ENCODE measurements at places on chromosomes 12 and 14. TPM values are rescaled to one million over a fixed set of nuclear protein-coding genes. Genes with fewer than 3 reads are reported as not detected.

- H3K36me3 ChIP-seq, result no peaks in the 10 kb centered on the region
- no peaks in the 10 kb centered on the region for H3K27me3 ChIP-seq
- no peak for DNase-seq
- no peak overlapping the region for H3K27ac ChIP-seq
These were observed 83.0 kb upstream of the CCDC196 start for GRCh38 chr14:66403183-66403582.

DNA sequence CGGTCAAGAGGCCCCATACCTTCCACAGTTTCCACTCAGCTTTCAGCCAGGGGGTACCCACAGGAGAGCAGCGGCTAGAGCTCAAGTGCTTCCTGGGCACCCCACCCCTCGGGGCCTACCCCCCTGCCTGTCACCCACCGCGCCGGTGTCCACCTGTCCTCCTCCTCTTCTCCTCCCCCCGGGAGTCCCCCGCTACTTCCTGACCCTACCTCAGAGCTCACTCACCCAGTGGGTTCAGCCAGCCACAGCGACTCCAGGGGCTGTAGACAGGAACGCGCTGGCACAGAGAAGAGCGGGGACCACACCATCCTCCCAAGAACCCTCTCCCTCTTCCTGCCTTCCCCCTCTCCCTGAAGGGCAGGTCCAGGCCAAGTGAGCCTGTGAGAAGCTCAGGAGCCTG lies 123.0 kb downstream of the ESRRB start:
- DNase-seq, result no peak
- H3K4me3 ChIP-seq, result no peak overlapping the region
- no peaks in the 10 kb centered on the region for H3K36me3 ChIP-seq
- no peak overlapping the region for H3K27ac ChIP-seq
- H3K27me3 ChIP-seq, result no peaks in the 10 kb centered on the region
- H3K4me1 ChIP-seq, result no peaks in the 10 kb centered on the region

DNA sequence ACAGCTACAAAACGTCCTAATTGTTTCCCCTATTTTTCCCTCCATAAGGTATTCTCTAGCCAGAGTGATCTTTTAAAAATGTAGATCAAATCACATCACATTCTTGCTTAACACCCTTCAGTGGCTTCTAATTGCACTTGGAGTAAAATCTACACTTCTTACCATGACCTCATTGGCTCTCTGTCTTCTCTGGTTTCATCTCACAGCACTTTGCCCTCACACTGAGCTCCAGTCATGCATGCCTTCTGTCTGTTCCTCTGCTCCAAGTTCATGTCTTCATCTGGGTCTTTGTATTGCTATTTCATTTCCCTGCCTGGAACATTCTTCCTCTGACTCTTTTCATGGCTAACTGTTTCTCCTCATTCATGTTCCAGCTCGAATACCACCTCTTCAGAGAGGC lies 220.4 kb upstream of the GARIN6 start:
- H3K4me1 ChIP-seq, result no peaks in the 10 kb centered on the region
- H3K4me3 ChIP-seq, result no peak overlapping the region
- H3K36me3 ChIP-seq, result no peaks in the 10 kb centered on the region
- no peaks in the 10 kb centered on the region for H3K27me3 ChIP-seq
- no peak overlapping the region for H3K27ac ChIP-seq

DNA sequence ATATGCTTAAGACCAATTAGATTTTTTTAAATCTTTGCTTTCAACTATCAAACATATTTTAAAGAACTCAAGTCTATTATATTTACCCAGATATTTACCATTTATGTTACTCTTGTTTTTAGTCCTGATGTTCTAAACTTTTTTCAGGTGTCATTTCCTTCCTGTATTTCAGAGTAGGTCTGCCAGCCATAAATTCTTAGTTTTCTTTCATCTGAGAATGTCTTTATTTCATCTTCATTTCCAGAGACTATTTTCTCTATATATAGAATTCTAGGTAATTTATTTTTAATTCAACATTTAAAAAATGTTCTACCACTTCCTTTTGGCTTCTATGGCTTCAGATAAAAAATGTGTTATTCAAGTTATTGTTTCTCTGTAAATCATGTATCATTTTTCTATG lies 218.2 kb upstream of the AMIGO2 start:
- no peaks in the 10 kb centered on the region for H3K4me1 ChIP-seq
- no peak overlapping the region for H3K4me3 ChIP-seq
- H3K27me3 ChIP-seq, result no peaks in the 10 kb centered on the region
- no peak overlapping the region for H3K27ac ChIP-seq
- H3K36me3 ChIP-seq, result no peaks in the 10 kb centered on the region
- DNase-seq, result no peak

GRCh38 chr14:75090353-75090752 lies 20.9 kb downstream of the ZC2HC1C start:
- H3K36me3 ChIP-seq, result peaks cover 86% of the 10 kb centered on the region
- no peaks in the 10 kb centered on the region for H3K27me3 ChIP-seq
- no peaks in the 10 kb centered on the region for H3K4me1 ChIP-seq
- no peak overlapping the region for H3K27ac ChIP-seq
- H3K4me3 ChIP-seq, result no peak overlapping the region

GRCh38 chr14:50605766-50606165 lies 45.8 kb downstream of the ATL1 start:
- no peak overlapping the region for H3K27ac ChIP-seq
- no peak for DNase-seq
- H3K27me3 ChIP-seq, result no peaks in the 10 kb centered on the region

DNA sequence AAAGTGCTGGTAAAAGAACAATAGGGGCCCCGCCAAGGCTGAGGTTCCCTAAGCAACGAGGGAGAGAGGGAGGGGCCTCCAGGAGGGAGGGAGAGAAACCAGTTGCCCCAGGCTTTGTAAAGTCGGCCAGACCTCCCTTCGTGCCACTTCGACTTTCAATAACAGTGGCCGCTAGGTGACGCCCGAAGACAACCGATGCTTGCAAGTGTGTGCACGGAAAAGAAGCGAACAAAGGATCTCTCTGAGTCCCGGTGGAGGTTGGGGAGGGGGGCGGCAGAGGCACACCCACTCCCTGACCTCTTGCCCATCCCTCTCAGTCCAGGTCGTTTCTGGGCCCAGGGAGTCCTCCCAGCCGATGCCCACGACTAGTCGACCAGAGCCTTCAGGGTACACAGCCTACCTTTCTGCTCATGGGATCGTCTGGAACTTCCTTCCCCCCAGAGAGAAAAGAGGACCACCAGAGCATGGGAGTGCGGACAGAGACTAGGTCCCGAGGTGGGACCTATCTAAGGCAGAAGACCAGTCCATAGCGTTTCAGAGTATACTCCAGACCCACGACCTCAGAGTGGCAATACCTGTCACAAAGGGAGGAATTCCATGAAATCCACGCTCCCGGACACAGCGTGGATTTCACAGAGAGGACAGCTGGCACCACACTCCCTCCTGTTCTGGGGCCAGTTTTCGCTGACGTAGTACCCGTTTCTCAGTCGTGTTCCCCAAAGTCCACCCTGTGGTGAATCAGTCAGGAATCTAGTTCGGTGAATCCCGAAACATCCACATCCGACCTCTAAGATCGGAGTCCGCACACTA lies 262.7 kb upstream of the ALG10B start:
- DNase-seq, result peak; percentile 80
- H3K4me1 ChIP-seq, result no peaks in the 10 kb centered on the region
- no peaks in the 10 kb centered on the region for H3K27me3 ChIP-seq
- H3K4me3 ChIP-seq, result no peak overlapping the region

GRCh38 chr14:91374879-91375702 lies 42.5 kb downstream of the CCDC88C start:
- H3K27ac ChIP-seq, result no peak overlapping the region
- peaks cover 65% of the 10 kb centered on the region for H3K4me1 ChIP-seq
- no peaks in the 10 kb centered on the region for H3K36me3 ChIP-seq
- no peak for DNase-seq
- no peak overlapping the region for H3K4me3 ChIP-seq
- H3K27me3 ChIP-seq, result no peaks in the 10 kb centered on the region

DNA sequence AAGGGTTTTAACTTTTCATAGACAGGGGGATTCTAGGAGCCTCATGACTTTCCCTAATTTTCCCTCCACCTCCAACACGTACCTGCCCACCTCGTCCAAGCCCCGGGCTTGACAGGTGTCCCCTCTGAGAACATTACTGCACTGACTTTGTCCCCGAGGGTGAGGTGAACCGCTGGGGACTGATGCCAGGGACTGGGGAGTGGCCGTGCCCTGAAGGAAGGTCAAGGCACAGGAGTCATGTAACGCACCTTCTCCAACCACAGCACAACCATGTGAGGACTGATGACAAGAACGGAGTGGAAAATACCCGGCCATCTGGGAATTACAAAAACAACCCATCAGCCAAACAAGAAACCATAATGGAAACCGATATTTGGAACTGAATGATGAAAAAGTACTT lies 214.7 kb upstream of the C14orf180 start:
- no peaks in the 10 kb centered on the region for H3K4me1 ChIP-seq
- peak; percentile 42 for DNase-seq
- no peaks in the 10 kb centered on the region for H3K36me3 ChIP-seq
- H3K27ac ChIP-seq, result no peak overlapping the region
- peaks cover 4% of the 10 kb centered on the region for H3K27me3 ChIP-seq

DNA sequence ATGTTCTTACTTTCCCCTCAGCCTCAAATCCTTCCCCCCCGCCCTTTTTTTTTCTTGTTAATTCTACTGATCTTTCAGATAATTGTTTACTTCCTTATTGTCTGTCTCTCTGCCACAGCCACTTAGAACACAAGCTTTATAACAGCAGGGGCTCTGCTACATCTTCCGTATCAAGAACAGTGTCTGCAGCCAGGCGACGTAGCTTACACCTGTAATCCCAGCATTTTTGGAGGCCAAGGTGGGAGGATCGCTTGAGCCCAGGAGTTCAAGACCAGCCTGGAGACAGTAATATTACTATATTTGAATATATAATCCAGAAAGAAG lies 5.4 kb downstream of the SOS2 start:
- no peak overlapping the region for H3K27ac ChIP-seq
- H3K36me3 ChIP-seq, result no peaks in the 10 kb centered on the region
- peaks cover 39% of the 10 kb centered on the region for H3K4me1 ChIP-seq
- DNase-seq, result no peak
- no peak overlapping the region for H3K4me3 ChIP-seq
- H3K27me3 ChIP-seq, result no peaks in the 10 kb centered on the region

DNA sequence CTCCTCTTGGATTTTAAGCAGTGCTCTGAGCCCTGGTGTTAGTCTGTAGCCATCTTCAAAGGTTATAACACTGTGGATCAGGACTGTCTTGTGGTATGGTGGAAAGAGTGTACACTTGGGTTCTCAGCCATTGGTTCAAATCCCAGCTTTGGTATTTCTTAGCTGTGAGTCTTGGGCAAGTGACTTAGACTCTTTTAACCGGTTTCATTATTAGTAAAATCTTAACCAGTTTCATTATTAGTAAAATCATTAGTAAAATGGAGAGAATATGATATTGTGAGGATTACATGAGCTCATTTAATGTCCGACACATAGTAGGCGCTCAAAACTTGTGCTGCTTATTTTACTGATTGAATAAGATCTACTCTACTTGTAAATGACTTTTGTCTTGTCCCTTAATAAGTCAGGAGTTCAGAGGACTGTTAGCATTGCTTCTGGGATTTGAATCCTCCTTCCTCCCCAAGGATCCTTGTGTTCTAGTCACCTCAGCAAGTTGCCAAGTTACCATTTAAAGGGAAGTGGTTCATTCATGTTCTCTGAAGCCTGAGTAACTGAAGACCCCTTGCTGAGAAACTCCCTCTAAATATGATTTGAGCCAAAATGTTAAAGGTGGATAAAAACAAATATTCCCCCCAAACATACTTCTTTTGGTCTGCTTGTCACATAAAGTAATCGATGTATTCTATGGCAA lies 12.4 kb downstream of the TTLL5 start:
- H3K27ac ChIP-seq, result no peak overlapping the region
- no peak overlapping the region for H3K4me3 ChIP-seq
- H3K4me1 ChIP-seq, result no peaks in the 10 kb centered on the region
- no peak for DNase-seq
- no peaks in the 10 kb centered on the region for H3K27me3 ChIP-seq

DNA sequence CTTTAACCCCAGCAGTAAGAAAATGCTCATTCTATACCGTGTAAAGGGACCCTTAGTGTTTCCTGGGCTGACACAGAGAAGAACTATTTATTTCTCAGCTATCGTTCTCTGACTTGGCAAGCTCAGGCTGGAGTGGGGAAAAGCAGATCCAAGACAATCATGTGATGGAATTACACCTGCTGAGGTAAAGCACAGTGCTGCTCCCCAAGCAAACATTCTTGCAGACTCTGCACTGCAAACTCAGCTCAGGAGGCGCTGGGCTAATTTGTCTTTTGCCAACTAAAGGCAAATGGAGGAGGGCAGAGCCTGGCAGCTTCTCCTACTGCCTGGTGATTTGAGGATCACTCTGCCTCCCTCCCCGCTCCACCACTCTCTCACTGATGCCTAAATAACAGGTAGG lies 57.8 kb upstream of the FUT8 start:
- H3K4me3 ChIP-seq, result no peak overlapping the region
- H3K4me1 ChIP-seq, result no peaks in the 10 kb centered on the region
- no peaks in the 10 kb centered on the region for H3K36me3 ChIP-seq
- no peak overlapping the region for H3K27ac ChIP-seq
- no peak for DNase-seq

DNA sequence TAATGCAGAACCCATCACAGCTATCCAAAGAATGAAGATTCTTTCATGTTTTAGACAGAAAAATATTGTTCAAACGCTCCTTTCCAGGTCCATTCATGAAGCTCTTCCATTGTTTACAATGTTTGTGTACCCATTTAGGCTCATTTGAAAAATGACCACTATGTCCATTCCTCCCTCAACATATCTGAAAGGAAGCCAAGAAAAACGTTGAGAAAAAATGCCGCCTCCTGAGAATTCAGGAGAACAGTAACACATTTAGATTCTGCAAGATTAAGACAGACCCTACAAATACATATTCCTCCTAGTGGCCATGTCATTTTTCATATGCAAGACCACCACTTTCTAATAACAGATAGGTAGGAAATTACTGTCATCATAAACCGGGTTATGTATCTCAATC lies 124.4 kb downstream of the SLC25A21 start:
- H3K27me3 ChIP-seq, result no peaks in the 10 kb centered on the region
- no peak overlapping the region for H3K27ac ChIP-seq
- H3K4me1 ChIP-seq, result no peaks in the 10 kb centered on the region
- H3K36me3 ChIP-seq, result no peaks in the 10 kb centered on the region

DNA sequence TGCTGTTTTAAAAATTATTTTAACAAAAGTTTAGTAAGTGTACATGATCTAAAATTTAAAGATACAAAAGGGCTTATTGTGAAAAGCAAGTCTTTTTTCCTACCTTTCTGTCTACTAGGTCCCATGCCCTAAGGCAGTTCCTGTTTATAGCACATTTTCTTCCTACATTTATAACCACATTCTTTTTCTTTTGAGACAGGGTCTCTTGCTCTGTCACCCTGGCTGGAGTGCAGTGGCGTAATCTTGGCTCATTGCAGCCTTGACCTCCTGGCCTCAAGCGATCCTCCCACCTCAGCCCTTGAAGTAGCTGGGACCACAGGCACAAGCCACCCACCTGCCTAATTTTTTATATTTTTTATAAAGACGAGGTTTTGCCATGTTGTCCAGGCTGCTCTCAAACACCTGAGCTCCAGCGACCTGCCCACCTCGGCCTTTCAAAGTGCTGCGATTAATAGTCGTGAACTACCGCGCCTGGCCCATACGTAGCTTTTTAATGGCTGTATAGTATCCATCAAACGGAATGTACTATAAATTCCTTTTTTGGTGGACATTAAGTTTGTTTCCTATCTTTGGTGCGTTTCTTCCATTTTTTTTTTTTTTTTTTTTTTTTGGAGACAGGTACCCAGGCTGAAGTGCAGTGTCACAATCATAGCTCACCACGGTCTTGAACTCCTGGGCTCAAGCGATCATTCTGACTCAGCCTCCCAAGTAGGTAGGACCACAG lies 20.9 kb downstream of the FRS2 start:
- no peaks in the 10 kb centered on the region for H3K36me3 ChIP-seq
- H3K4me1 ChIP-seq, result peaks cover 4% of the 10 kb centered on the region
- H3K4me3 ChIP-seq, result no peak overlapping the region
- no peaks in the 10 kb centered on the region for H3K27me3 ChIP-seq

CRACR2A gene
- total RNA-seq, result 5.4 TPM

CCDC196 gene
- total RNA-seq, result not detected

KRT71 gene
- not detected for total RNA-seq

NAV3 gene
- total RNA-seq, result 17.8 TPM

BMP4 gene
- total RNA-seq, result 12.3 TPM

CAND1 gene
- 98.0 TPM for total RNA-seq

IRAK3 gene
- 44.6 TPM for total RNA-seq
